ENCODE measurements at places on chromosomes 16 and 17.

DNA sequence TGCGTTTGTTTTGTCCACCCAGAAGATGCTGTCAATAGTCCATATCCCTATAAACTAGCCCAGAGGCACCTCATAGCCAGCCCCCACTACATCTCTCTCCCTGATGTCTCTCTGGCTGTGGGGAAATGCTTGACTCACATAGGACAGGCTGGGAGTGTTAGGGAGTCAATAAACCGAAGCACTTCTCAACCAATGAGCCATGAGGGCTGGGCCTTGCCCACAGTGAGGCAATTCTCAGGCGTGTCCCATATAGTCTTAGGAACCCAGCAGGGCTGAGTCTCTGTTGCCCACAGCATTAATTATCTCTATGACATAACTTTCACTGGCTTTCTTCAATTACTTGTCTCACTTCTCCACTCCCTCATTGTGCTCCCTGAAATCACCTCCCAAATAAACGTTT lies 387.3 kb upstream of the CDH11 start:
- DNase-seq, result no peak

- DNase-seq, result no peak
Observed at GRCh38 chr17:29591146-29591736, 1.7 kb upstream of the ANKRD13B start.

DNA sequence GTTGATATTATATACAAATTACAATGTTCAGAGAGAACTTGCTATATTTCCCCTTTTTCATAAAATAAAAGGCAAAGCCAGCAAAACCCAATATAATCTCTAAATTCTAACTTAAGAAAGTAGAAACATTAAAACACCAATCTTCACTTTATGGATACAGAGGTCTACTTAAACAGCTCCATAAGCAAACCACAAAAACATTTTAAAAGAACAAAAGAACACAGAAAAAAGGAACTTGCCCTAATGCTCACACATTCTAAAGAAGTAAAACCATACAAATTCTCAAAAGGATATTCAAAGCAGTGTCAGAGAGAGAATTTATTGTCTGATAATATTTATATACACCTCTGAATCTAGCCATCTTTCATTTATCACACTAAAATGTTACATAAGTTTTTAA lies 606 bp downstream of the ABCA10 start:
- DNase-seq, result no peak

- no peak for DNase-seq
Observed at GRCh38 chr17:45227101-45227925, 5.6 kb downstream of the FMNL1 start.

DNA sequence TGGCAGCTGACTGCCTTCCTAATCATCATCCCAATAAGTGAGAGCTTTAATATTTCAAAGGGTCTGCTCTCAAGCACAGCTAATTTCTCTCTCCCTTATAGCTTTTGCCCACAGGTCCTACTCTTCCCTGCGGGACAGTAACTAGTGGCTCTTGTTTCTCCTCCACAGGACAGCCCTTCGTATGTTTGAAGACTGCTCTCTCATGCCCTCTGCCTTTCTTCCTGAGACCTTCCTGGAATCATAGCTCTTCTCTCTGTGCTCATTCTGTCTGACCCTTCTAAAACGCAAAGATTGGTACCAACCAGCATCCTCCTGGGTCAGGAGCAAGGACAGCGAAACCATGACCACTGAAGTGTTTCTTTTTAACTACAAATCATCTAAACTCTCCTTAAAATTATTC lies 168.9 kb downstream of the GRIN2A start:
- DNase-seq, result no peak
